ENCODE measurements at places on chromosomes 2 and 18.

DNA sequence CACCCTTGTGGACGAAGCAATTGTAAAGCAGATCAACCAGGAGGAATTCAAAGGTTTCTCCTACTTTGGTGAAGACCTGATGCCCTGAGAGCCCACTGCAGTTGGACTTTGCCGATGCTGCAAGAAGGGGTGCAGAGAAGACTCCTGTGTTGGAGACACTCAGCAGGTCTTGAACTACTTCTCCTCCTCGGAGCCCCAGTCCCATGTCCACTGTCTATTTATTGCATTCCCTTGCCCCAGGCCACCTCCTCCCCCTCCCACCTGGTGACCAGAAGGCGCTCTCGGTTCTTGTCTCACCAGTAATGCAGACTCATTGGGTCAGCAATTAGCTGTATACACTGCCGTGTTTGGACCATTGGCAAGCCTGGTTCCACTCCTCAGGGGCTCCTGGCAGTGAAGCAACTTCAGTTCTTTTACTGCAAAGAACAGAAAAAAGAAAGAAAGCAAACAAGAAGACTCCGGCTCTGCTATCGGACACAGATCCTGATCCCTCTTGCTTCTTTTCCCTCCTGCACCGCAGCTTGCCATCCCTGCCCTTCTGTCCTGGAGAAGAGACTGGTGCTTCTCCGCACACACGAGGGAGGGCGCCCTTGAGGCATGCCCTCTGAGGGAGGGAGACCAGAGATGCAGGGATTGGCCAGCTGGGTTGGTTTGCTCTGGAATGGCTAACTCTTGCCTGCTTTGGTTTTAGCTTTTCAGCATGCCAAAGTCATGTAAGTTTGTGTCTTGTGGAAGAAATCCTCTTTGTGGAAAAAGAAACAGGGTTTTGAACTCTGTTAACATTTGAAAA is 112.2 kb upstream of the EPAS1 start:
- DNase-seq = no peak

DNA sequence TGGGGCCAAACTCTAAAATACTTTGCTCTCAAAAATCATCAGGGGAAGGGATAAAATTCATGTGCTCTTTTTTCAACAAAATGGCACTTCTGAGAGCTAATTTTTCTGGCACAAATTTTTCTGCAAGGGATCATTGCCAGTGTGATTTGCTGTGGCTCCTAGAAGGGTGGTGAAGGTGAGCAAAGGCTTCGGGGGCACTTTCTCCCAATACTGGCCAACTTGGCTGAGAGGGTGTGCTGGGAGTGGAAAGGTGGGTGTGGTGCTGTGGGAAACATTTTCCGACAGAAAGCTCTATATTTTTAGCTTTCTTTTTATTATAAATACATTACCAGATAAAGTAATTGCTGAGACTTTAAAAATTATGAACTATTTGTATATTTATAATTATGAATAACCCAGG is 419 bp downstream of the SMYD1 start:
- no peak for DNase-seq

GRCh38 chr2:47008381-47009252 is 93.0 kb upstream of the MCFD2 start:
- no peak for DNase-seq

DNA sequence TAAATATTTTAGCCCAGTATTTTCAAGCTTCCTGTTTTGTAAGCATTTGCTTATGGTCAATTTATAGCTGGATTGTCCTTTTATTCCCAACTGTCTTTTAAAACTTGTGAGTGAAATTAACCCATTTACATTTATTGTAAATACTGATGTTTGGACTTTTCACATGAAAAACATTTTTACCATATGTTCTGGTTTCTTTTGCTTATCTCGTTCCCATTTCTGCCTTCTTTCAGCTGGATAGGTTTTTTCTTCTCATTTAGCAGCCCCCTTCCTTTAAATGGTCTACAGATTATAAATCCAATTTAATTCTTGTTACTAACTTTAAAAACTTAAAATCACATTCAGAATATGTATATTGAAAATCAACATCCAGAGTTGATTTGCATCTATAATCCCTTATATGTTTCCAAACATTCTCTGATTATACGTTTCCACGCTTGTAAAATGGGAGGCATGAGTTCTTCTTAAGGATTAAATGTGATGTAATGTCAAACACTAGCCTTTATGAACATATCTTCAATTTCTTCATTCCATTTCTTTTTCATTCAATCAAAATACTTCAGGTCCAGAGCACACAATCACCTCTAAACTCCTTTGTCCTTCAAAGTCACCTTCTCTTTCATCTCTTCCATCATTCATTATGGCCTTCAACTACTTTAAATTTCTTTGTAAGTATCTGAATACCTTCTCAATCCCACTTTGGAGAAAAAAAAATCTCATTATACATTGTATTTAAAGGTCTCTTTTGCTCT is 1.1 kb upstream of the KDM3A start:
- no peak for DNase-seq

DNA sequence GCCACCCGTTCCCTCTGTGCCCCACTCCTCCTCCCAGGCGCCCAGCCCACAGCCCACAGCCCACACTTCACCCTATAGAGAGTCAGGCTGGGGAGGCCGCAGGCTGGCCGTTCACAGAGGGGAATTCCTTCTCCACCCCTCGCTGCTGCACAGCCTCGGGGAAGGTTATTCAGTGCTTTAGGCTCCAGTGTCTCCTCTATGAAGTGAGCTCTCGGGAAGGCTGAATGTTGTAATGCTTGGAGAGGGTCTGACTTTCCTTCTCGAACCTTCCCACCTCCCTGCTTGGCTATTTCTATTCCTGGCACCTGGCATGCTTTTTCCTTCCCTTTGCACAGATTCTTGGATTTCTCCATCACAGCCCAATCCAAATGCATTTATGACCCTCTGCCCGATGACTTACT is 62.5 kb upstream of the SMAD7 start:
- DNase-seq = no peak

GRCh38 chr2:144136297-144137010 is 383.5 kb downstream of the ZEB2 start:
- no peak for DNase-seq

DNA sequence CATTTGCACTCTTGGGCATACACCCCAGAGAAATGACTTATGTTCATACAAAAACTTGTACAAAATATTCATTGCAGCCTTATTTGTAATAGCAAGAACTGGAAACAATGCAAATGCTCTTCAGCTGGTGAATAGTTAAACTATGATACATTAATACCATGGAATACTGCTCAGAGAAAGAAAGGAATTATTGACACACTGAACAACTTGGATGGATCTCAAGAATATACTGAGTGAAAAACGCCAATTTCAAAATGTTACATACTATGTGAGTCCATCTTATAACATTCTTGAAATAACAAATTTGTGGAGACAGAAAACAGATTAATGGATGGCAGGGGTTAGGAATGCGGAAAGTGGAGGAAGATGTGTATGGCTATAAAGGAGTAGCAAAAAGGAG is 17.2 kb downstream of the LNPK start:
- DNase-seq = no peak

Data from dermis microvascular lymphatic vessel endothelial cell (primary cell).